Naive thymus-derived CD4-positive, alpha-beta T cell (primary cell): ENCODE measurements at places on chromosomes 1 and 21.

- DNase-seq, result no peak
Observed at GRCh38 chr1:112255080-112255479, 140.9 kb upstream of the CTTNBP2NL start.

GRCh38 chr1:228145463-228146416, 4.0 kb upstream of the GJC2 start:
- DNase-seq, result no peak

GRCh38 chr1:243548516-243548915, 292.7 kb downstream of the SDCCAG8 start:
- DNase-seq, result no peak

DNA sequence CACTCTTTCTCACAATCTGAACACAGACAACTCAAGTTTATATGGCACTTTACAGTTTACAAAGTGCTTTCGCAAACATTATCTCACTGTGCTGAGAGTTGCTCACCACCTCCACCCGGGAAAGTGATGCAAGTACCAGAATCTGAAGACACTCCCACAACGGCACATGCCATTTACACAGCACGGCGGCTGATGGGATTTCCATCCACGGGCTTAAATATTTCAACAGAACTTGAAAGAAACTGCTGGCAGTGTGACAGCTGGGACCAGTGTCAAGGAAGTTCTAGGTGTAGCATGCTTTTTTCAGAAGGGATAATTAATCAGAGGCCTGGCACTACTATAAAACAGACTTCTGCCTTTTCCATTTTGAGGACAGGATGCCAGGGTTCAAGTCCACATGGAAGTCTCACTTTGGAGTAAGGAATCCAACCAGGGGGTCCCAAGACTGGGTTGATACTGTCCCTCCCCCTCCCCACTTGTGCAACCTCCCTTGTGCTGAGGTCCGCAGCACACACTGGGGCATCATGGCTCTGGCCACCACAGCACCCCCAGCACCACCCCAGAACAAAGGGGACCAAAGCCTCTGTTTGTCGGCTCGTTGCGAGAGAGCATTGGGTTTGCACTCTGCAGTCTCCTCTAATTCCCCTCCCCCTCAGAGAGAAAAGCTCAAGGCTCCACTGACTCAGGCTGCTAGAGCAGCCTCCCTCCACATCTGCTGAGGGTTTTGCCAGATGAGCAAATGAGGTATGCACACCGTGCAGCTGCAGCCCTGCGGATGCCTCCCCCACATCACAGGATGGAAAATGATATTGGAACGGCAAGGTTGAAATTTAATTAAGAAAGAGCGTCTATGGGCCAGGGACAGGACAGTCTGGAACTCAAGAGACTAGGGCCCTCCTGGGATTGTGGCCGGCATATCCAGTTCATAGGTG, 154.9 kb downstream of the TGFBR3 start:
- no peak for DNase-seq

DNA sequence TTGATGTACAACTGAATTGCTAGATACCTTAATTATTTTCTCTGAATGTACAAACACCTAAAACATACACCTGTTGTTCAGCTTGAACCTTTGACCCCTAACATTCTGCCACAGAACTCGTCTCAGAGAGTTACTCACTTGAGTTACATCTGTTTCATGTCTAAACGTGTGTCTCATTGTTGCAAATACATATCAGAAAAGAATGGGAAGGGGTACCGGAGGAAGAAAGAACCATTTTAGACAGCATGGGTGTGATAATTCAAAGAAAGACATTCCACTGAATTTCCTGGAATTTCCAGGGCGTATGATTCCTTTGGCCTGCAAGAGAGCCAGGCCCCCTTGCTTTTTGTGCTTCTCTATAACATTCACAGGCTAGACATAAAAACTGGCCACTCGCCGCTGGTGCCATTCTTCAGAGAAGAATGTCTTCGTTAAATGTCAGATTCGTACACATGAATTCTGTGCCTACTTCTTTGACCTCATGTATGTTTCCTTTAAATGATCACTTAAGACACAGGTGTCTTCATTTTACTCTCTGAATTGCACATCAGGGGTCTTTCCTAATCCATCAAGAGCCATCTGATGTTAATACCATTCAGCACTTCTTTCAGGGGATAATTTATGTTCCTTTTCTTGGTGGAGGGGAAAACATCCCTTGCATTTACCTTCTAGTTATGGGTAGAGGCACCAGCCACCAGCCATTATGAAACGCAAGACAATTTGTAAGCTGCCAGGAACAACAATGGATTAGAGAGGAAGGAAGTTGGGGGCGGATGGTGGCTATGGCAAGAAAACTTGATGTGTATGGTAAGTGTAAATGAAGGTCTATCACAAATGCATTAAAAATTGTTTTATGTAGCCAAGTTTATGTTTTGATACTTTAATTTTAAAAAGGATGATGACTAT, 12.7 kb downstream of the ATF3 start:
- DNase-seq, result no peak

DNA sequence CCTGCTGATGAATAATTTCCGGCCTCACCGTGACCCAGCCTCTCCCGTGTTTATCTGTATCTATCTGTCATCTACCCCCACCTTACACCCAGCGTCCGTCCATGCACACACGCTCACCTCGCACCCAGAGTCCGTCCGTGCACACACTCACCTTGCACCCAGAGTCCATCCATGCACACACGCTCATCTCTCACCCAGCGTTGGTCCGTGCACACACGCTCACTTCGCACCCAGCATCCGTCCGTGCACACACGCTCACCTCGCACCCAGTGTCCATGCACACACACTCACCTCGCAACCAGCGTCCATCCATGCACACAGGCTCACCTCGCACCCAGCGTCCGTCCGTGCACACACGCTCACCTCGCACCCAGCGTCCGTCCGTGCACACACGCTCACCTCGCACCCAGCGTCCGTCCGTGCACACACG, 25.0 kb upstream of the COL18A1 start:
- no peak for DNase-seq

DNA sequence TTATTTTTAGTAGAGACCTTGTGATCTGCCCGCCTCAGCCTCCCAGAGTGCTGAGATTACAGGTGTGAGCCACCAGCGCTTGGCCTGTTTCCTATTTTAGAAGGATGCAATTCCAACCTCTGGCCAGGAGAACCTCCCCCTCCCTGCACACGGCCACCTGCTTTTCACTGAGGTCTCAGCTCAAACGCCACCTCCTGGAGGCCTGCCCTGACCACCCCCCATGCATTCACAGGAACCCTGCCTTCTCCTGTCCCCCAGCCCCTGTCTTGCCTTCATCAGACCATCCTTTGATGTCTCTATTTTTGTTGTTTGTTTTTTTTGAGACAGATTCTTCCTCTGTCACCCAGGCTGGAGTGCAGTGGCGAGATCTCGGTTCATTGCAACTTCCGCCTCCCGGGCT, 2.3 kb downstream of the SRM start:
- DNase-seq, result no peak

DNA sequence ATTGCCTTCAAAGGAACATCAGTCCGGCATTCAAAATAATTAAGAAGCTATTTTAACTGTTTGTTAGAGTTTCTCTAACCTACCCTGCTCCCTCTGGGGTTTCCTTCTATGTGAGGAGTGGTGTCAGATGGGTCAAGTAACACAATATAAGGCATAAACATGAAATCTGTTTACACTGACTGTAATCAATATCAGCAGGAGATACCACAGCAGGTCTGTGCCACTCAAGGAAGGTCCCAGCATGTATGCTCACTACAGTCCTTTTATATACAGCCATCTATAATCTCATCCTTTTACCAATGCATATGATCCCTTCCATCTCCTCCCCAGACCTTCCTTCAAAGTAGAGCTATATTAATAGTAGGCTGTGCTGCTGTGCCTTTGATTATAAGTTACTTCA, 25.4 kb downstream of the EEIG2 start:
- no peak for DNase-seq

GRCh38 chr1:229349463-229350385, 6.9 kb upstream of the CCSAP start:
- DNase-seq, result no peak

DNA sequence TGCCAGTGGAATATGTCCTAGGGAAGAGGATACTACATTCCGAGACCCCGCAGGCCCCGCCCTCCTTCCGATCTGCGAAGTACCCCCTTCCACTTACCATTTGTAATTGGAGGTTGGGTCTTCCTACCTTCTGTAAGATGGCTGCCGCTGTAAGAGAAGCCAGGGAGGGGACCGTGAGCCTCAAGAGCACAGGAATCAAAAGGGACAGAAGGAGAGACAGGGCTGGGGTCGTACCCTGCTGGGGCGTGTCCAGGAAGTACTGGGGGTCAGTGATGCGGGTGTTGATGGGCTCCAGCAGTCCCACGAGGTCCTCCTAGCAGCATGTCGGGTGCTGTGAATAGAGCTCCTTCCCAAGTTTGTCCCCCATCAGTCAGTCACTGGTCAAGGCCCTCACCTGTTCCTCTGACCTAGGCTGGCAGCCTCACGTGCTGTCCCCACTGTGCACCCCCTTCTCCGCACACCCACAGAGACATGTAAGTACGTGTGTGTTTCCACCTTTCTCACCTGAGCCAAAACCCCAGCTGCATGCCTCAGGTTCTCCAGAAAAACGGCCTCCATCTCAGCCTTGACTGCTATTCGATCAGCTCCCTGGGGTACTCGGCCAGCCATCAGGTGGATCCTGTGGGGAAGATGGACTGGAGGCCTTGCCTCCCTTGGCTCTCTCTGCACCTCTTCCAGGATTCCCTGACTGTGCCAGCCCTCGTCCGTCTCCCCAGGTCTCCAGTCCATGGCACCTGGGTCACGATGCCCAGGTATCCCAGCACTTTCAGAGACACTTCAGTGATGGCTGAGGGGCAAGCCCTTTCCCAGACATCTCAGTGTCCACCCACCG, 1.8 kb downstream of the HYI start:
- no peak for DNase-seq

DNA sequence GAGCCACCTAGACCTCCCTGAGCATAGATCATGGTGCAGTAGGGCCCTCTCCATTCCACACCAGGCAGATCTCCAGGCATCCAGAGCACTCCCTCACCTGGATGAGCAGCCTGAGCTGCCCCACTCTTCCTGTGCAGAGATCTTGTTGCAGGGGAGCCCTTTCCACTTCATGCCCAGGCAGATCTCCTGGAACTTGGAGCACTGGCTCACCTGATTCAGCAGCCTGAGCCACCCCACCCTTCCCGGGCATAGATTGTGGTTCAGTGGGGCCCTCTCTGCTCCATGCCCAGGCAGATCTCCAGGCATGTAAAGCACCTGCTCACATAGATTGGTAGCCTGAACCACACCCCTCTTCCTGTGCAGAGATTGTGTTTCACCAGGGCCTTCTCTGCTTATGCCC, 78.0 kb downstream of the SEC16B start:
- DNase-seq, result no peak

GRCh38 chr1:52623812-52624211, 9.2 kb upstream of the SHISAL2A start:
- DNase-seq, result no peak

GRCh38 chr1:157624471-157624870, 26.6 kb upstream of the FCRL4 start:
- no peak for DNase-seq

GRCh38 chr1:18883079-18883478, 19.3 kb downstream of the ALDH4A1 start:
- no peak for DNase-seq
